ENCODE measurements at places on chromosomes 5 and 9.

DNA sequence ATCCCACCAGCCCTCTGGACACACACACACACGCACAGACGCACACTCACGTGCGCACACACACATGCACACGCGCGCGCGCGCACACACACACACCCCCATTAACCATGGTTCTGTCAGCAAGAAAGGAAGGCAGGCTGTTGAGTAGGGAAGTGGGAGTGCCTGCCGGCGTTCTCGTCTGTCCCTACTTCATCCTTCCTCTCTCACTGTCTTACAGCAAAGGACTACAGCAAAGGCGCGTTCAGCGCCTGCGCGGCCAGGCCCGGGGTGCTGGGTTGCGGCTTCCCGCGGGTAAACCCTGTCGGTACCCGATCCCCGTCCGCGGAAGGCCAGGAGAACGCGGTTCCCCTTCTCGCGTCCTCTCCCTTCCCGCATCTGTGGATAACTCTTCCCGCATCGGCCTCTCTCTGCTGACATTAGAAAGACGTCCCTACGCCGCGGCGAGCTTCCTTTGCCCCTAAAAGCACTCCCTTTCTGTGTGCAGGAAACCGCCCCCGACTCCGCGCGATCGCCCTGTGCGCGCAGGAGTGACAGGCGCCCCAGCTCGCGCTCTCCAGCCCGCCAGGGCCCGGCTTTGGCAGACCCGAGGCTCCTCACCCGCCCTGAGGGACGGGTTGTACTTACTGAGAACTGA is 219.2 kb downstream of the AGTPBP1 start:
- peak; percentile 9 for DNase-seq

DNA sequence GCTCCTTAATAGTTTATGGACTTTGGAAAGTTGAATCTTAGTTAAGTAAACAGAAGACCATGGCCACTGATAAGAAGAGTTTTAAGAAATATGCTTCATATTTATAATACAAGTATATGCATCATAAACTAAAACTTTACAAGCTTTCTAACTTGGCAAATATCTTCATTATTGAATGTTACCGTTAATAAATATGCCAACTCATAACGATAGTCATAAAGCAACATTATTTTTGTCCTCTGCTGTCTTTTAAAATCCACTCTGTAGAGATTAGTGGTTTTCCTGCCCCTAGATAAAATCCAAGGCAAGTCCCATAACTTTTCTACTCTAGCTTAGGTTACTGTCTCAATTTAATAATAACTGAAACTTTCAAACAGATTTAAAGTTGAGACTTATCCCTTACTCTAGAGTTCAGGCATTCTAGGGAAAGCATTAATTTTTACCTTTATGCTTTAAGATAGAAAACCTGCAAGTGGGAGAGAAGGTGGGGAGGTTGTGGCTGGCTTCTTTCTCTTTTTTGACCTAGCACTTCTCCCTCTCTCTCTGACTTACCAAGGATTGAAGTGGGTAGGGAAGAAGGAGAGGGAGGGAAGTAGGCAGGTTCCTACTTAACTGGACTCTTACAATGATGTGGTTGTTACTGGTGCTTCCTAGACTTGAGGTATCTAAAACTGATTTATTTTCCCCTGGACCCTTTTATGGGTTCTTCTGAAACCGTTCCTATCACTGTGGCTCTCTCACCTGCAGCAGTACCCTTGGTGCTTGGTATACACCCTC is 29.6 kb downstream of the RNF145 start:
- DNase-seq = no peak

DNA sequence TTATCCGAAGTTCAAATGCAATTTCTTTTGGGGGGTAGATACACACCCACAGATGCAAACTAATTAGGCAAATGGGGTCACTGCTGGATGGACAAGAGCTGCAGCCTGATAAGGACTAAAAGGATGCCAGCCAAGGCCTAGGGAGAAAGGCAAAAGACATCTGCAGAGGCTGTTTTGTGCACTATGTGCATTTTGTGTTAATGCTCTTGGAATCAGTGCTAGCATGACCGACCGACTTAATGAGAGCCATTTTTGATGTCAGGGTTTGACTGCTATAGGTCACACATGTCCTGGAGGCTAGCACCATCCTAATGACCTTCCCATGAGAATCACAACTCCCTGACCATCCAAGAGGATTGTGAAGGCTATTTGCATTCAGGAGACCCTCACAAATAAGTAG is 34.6 kb downstream of the PLAC8L1 start:
- DNase-seq = no peak

DNA sequence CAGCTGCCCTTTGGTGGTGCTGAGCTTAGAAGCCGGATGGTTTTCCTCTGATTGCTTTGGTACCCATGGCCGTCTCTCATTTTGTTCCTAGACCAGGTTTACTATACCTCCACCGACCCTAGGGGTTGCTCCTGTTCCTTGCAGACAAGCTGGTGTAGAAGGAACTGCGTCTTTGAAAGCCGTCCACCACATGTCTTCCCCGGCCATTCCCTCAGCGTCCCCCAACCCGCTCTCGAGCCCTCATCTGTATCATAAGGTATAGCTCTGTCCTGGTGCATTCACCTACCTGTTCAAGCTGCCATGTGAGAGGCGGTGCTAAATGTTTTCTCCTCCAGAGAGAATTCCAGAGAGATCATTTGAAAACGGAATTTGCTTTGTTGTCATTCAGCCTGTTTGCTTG is 39.5 kb downstream of the TENT4A start:
- no peak for DNase-seq

DNA sequence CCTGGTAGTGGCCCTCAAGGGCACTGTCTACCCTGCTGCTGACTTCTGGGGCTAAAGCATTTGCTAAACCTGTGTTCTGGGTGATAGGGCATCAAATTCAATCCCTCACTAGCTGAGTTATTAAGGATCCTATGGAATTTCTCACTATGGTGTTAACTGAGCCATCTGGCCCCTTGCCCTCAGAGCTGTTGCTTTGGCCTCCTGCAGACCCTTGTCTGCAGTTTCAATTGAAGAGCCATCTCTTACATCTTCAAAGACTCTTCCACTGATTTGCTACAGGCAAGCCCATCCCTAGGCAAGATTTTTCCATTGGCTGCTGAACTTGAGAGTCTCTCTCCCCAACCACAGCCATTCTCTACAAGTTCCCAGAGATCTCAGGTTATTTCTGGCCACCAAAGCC is 418.2 kb downstream of the ZNF608 start:
- no peak for DNase-seq

- DNase-seq = no peak
These were observed 62.7 kb downstream of the SEMA4D start for GRCh38 chr9:89435071-89435823.

DNA sequence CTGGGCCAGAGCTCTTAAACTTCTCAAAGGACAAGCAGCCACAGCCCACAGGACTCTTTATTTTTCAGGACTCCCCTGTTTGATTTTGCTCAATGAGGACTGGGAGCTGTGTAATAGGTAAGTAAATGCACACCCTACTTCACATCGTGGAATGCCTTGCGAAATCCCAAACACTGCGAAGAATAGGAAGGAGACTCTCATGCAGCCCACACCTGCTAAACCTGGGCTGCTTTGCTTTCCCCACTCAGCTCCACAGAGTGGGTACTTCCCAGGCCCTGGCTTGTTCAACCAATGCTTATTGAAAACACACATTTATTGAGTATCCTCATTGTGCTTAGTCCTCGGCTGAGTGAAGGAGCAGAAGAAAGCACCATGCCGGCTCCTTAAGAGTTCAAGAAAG is 103.3 kb upstream of the FSTL4 start:
- DNase-seq = no peak

Data from activated T-helper 1 cell treated with anti-CD3 and anti-CD28 coated beads, Interleukin-12 subunit alpha, Interleukin-12 subunit beta, Interleukin-2, Interleukin-4 antibody, amounts not matched to agents 30 ng/mL and 10 ng/mL and 1 ng/mL, durations not matched to agents 14 hours and 24 hours and 36 hours (primary cell).